ENCODE measurements at places on chromosomes 2 and 18.
A peak's percentile ranks its signal among the peaks of the same experiment; 100 is the strongest.

DNA sequence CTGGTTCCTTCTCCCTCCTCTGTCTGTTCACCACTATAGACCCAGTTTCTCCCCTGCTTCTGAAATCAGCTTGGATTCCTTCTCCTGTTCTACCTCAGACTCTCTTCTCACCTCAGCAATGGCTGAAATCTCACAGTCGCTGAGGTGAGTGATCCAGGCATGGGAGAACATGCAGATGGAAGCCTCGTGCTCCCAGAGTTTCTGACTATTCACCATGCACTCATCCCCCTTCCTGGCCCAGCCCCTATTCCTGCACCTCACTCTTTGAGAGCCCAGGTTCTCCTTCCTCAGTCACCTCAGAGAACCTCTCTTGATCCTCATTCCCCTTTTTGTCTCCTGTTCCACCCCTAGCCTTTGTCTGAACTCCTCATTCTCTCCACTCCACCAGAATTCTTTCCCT lies 78.5 kb downstream of the SPTBN1 start:
- no peak overlapping the region for H3K4me3 ChIP-seq
- no peak for DNase-seq
- no peaks in the 10 kb centered on the region for H3K27me3 ChIP-seq

DNA sequence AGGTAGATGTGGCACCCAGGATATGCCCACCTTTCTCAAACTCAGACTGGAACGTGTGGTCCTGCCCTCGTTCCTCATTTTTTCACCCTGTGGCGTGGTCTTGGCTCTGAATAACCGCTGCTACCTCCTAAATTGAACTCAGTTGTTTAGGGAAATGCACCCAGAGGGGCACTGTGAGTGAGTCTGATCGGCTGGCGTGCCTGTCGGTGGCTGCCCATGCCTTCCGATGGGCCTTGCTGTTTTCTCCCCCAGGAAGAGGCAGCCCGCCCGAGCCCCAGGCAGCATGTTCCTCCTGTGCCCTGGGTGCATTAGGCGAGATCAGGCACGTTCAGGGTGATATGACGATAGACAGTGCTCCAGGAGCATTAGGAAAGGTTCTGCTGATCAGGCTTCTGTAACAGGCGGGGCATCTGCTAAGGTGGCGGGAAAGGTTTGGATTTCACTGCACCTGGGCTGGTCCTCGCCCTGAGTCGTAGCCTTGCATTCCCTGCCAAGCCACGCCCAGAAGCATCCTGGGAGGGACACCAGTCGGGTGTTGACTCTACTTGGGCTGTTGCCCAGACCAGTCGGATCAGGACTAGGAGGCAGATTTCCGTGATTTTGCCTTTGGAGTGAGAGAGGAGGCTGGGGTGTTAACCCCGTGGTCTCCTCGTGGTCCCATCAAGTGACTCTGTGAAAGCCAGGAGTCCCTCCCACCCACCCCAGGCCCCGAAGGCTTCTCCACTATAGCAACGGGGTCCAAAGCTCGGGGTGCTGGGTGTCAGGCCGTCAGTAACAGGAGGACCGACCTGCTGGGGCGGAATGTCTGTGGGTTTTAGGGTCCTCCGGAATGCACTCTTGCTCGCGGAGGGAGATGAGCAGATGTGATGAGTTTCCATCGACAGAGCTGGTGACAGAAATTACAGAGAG lies 75.1 kb downstream of the SH3BP4 start:
- DNase-seq, result no peak
- no peaks in the 10 kb centered on the region for H3K36me3 ChIP-seq
- H3K27ac ChIP-seq, result peak overlapping the region; percentile 75

GRCh38 chr2:111712940-111713515 lies 171.0 kb downstream of the ANAPC1 start:
- H3K27ac ChIP-seq, result no peak overlapping the region
- no peak for DNase-seq
- peaks cover 9% of the 10 kb centered on the region for H3K4me1 ChIP-seq
- H3K36me3 ChIP-seq, result no peaks in the 10 kb centered on the region
- H3K4me3 ChIP-seq, result no peak overlapping the region
- H3K27me3 ChIP-seq, result no peaks in the 10 kb centered on the region

GRCh38 chr2:211437396-211437795 lies 881.0 kb downstream of the CPS1 start:
- no peak overlapping the region for H3K27ac ChIP-seq
- no peaks in the 10 kb centered on the region for H3K4me1 ChIP-seq
- no peak overlapping the region for H3K4me3 ChIP-seq
- no peak for DNase-seq
- H3K27me3 ChIP-seq, result no peaks in the 10 kb centered on the region

DNA sequence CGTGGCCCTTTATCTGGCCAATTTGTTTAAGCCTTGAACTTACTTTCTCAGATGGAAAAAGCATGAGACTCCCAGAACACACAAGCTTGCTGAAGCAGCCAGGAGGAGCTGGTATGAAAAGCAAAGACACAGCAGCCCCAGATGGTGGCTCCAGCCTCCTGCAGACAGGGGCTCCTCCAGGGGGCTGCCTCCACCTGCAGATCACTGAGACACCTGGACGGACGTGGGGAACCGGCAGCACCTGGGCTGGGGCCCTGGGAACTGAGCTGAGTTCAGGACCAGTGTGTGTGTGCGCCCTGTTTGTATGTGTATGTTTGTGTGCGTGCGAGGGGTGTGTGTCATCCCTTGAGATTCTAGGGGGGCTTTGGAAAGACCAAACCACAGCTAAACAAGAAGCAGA lies 8.6 kb downstream of the CYS1 start:
- no peaks in the 10 kb centered on the region for H3K4me1 ChIP-seq
- H3K27ac ChIP-seq, result no peak overlapping the region
- H3K36me3 ChIP-seq, result no peaks in the 10 kb centered on the region
- no peak overlapping the region for H3K4me3 ChIP-seq

GRCh38 chr18:711310-711656 lies 1.1 kb downstream of the ENOSF1 start:
- H3K36me3 ChIP-seq, result peaks cover 8% of the 10 kb centered on the region
- H3K27me3 ChIP-seq, result no peaks in the 10 kb centered on the region
- peak overlapping the region; percentile 61 for H3K27ac ChIP-seq
- H3K4me3 ChIP-seq, result peak overlapping the region; percentile 69
- peaks cover 14% of the 10 kb centered on the region for H3K4me1 ChIP-seq

GRCh38 chr2:186125625-186126024 lies 360.4 kb upstream of the ZC3H15 start:
- no peaks in the 10 kb centered on the region for H3K36me3 ChIP-seq
- no peak overlapping the region for H3K4me3 ChIP-seq
- DNase-seq, result no peak
- no peaks in the 10 kb centered on the region for H3K4me1 ChIP-seq

- H3K4me3 ChIP-seq, result no peak overlapping the region
- no peak overlapping the region for H3K27ac ChIP-seq
- H3K36me3 ChIP-seq, result no peaks in the 10 kb centered on the region
- H3K27me3 ChIP-seq, result no peaks in the 10 kb centered on the region
- no peak for DNase-seq
Observed at GRCh38 chr2:25115249-25115883, 53.0 kb downstream of the POMC start.

GRCh38 chr2:176189681-176190641 lies 1.5 kb downstream of the HOXD1 start:
- H3K36me3 ChIP-seq, result no peaks in the 10 kb centered on the region
- H3K4me1 ChIP-seq, result no peaks in the 10 kb centered on the region
- H3K4me3 ChIP-seq, result no peak overlapping the region
- no peak for DNase-seq

GRCh38 chr2:28915939-28916338 lies 21.5 kb downstream of the WDR43 start:
- H3K27ac ChIP-seq, result no peak overlapping the region
- H3K27me3 ChIP-seq, result no peaks in the 10 kb centered on the region
- DNase-seq, result no peak
- no peaks in the 10 kb centered on the region for H3K4me1 ChIP-seq

DNA sequence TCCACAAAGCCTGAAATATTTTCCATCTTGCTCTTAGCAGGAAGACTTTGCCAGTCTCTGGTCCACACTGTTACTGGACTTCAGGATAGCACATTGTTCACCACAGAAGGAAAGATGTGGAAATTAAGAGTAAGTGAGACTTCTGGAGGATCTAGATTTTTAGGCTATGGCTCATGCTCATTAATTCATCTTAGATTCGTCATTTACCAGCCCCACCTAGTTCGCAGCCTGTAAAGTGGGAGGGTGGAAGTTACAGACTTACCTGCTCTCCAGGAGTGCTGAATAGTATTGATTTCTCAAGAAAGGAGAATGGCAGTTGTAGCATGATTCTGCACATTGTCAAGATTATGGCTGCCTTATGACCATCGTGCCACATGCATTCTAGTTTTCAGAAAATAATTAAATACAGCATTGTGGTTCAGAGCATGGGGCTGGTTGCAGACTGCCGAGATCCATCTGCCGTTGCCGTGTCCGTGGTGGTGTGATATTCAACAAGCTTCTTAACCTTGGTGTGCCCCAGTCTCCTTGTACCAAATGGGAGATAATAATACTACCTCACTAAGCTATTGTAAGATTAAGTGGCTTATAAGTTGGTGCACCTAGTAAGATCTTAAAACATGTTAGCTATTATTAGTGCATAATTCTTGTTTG lies 56.8 kb downstream of the RNF144A start:
- no peaks in the 10 kb centered on the region for H3K27me3 ChIP-seq
- peaks cover 2% of the 10 kb centered on the region for H3K36me3 ChIP-seq
- no peak for DNase-seq
- no peak overlapping the region for H3K27ac ChIP-seq
- no peaks in the 10 kb centered on the region for H3K4me1 ChIP-seq

GRCh38 chr2:48137829-48138228 lies 231.5 kb upstream of the FBXO11 start:
- H3K4me1 ChIP-seq, result no peaks in the 10 kb centered on the region
- H3K4me3 ChIP-seq, result no peak overlapping the region
- DNase-seq, result no peak
- no peaks in the 10 kb centered on the region for H3K27me3 ChIP-seq
- no peak overlapping the region for H3K27ac ChIP-seq

- H3K27ac ChIP-seq, result no peak overlapping the region
- H3K36me3 ChIP-seq, result peaks cover 21% of the 10 kb centered on the region
- peak overlapping the region; percentile 89 for H3K4me3 ChIP-seq
- no peak for DNase-seq
- no peaks in the 10 kb centered on the region for H3K27me3 ChIP-seq
- H3K4me1 ChIP-seq, result peaks cover 12% of the 10 kb centered on the region
Observed at GRCh38 chr2:70994009-70994698, 519 bp downstream of the TEX261 start.

GRCh38 chr2:65046633-65047407 lies 9.4 kb upstream of the CEP68 start:
- peaks cover 4% of the 10 kb centered on the region for H3K36me3 ChIP-seq
- no peak overlapping the region for H3K4me3 ChIP-seq
- H3K27me3 ChIP-seq, result no peaks in the 10 kb centered on the region

DNA sequence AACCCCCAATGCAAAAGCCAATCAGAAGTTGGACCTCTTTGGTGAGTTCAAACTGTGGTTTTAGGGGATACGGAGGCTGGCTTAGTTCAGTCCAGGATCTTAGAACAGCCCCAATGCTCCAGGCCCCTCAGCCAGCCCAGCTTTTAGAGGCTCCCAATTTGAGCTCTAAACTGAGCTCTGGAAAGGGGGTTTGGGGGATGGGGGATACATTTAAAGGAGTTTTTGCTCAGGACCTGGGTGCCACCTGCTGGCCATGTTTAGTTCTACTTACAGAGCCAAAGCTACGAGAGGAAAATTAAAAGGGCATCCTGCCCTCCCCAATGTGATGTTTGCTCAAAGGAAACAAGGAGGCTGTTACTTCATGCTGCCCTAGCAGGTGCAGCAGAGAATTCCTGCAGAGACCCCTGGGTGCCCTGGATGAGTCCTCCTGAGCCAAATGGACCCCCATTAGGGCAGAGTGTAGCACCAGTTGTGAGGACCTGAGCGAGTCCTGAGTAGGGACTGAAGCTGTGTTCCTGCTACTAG lies 15.9 kb upstream of the TMEM214 start:
- no peaks in the 10 kb centered on the region for H3K27me3 ChIP-seq
- H3K4me1 ChIP-seq, result no peaks in the 10 kb centered on the region
- H3K27ac ChIP-seq, result no peak overlapping the region
- DNase-seq, result peak; percentile 59
- no peaks in the 10 kb centered on the region for H3K36me3 ChIP-seq

- no peak overlapping the region for H3K27ac ChIP-seq
- H3K4me1 ChIP-seq, result no peaks in the 10 kb centered on the region
- no peak overlapping the region for H3K4me3 ChIP-seq
- no peaks in the 10 kb centered on the region for H3K36me3 ChIP-seq
- H3K27me3 ChIP-seq, result no peaks in the 10 kb centered on the region
Observed at GRCh38 chr2:168992026-168992425, 39.1 kb downstream of the ABCB11 start.

- H3K4me1 ChIP-seq, result no peaks in the 10 kb centered on the region
- H3K4me3 ChIP-seq, result no peak overlapping the region
- no peak overlapping the region for H3K27ac ChIP-seq
- H3K27me3 ChIP-seq, result peaks cover 3% of the 10 kb centered on the region
- no peak for DNase-seq
- H3K36me3 ChIP-seq, result no peaks in the 10 kb centered on the region
Observed at GRCh38 chr18:78998371-78999071, 18.9 kb downstream of the SALL3 start.

DNA sequence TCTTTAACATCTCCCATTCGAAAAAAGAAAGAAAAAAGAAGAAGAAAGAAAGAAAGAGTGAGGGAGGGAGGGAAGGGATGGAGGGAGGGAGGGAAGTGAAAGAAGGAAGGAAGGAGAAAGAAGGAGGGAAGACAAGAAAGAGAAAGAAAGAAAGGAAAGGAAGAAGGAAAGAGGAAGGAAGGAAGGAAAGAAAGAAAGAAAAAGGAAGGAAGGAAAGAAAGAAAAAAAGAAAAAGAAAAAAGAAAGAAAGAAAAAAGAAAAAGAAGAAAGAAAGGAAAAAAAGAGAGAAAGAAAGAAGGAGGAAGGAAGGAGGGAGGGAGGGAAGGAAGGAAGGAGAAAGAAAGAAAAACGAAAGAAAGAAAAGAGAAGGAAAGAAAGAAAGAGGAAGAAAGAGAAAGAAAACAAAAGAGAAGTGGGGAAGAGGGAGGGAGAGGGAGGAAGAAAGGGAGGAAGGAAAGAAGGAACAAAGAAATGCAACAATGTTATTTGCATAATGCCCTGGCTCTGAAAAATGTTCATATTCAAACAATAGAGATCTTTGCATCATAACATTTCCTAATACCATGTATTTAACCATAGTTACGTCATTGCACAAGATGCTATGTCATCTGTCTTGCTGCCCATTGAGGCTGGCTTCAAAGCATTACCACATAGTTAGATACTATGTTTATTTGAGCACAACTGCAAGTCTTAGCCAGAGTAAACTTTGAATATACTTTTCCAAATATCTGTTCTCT lies 550.6 kb downstream of the DSC3 start:
- H3K27me3 ChIP-seq, result no peaks in the 10 kb centered on the region
- no peak for DNase-seq
- H3K27ac ChIP-seq, result no peak overlapping the region
- H3K36me3 ChIP-seq, result no peaks in the 10 kb centered on the region
- no peaks in the 10 kb centered on the region for H3K4me1 ChIP-seq
- no peak overlapping the region for H3K4me3 ChIP-seq

GRCh38 chr2:63486861-63487290 lies 101.4 kb downstream of the WDPCP start:
- H3K36me3 ChIP-seq, result no peaks in the 10 kb centered on the region
- no peaks in the 10 kb centered on the region for H3K27me3 ChIP-seq
- DNase-seq, result no peak
- H3K27ac ChIP-seq, result no peak overlapping the region

Data from thymus (tissue), 14 donors.